ENCODE measurements at places on chromosomes 2 and 18.

- no peak for DNase-seq
Observed at GRCh38 chr18:12911025-12911928, 27.2 kb upstream of the PTPN2 start.

DNA sequence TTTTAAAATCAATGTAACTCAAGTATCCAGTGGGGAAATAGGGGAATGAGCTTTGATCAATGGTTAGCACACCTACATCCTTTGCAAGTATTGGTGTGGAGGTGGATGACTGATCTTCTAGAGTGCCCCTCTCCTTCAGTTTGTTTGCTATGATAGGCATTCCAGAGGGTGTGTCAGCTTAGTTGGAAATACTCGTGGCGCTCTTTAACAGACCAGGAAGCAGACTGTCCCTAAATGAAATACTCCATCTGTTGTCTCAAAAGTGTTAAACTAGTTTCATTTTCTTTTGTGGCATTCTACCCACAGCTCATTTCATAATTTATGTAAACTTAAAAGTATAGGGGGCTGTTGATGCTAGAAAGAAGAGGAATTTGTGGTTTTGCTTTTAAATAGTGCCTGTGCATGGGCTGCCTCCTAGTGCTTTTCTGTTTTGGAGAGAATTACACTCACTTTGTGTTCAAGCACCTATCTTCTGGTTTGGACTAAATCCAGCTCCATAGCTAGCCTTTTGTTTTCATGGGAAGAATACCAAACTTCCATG, 66.2 kb downstream of the STAT1 start:
- peak; percentile 59 for DNase-seq

- DNase-seq: no peak
Observed at GRCh38 chr2:43944915-43945314, 50.9 kb downstream of the LRPPRC start.

GRCh38 chr2:211514049-211514448, 957.6 kb downstream of the CPS1 start:
- no peak for DNase-seq

DNA sequence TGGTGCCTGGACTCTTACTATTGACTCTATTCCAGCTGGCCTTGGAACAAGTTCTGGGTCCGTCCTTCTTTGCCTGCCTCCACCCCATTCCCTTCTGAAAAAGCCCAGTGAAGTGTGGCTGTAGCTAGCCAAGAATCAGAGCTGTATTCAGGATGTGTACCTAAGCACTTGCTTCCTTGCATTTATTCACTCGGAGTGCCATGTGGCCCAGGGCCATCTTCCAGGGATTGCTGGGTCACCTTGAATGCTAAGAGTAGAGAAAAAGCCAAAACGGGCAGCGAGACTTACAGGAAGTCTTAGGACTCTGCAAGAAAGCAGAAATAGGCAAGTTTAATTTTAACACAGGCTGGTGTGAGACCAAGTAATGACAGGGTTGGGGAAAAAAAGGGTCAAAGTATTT, 4.1 kb downstream of the ITGA6 start:
- no peak for DNase-seq

- no peak for DNase-seq
Observed at GRCh38 chr2:3094999-3095958, 282.3 kb downstream of the EIPR1 start.

DNA sequence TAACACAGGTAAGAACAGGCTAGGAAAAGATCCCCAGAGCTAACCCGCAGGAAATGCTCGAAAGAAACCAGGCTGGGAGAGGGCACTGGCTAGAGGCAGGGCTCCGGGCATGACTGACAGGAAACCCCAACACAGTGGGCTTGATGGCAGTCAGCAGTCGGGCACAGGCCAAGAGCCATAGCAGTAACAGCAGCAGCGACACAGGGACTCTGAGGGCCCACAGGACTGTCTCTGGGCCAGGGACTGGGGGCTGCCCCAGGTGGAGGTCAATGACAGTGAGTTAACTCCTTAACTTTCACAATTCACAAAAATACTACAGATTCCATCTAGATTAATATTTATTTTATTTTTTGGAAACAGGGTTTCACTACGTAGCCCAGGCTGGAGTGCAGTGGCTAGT, 37.3 kb upstream of the ASPRV1 start:
- no peak for DNase-seq

DNA sequence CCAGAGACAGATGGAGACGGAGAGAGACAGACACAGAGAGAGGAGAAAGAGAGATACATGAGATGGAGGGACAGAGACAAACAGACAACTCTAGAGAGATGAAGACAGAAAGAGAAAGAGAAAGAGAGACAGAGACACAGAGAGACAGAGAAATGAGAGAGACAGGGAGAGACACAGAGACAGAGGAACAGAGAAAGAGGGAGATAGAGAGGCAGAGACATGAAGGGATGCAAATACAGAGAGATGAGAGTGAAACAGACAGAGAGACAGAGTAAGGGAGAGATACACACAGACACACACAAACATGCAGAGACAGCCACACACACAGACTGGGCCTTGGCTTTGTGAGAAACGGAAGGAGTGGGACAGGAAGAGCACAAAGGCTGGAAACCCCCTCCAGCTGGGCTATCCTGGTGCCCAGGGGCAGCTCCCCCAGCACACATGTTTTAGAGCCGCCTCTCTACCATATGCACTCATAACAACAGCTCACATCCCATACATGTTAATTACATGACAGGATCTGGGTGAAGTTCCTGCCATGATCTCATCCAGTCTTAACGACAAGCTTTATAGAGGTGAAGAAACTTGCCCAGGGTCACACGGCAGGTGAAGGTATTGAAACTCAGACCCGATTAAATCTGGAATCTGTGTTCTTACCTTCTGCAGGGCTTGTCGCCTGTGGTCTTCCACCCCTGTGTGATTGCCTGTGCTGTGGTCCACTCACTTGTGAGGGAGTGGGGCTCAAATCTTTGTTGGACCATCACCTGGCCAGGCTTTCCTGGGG, 32.4 kb downstream of the IL18R1 start:
- no peak for DNase-seq

DNA sequence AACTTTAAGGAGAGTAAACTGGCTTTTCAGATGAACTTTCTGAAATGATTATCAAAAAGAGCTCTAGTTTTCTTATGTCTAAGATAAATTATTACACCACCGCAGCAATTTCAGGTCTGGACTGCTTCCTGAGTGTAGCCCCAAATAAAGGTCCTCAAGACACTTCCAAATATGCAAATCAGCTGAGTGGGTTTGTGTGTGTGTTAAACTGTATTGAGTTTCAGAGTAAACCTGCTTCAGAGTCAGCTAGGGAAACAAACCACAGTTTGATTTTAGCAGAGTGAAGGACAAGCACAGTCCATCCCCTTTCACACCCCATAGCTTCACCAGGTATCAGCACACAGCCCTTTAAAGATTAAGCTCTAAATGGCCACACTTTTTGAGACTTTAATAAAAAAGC, 168.7 kb downstream of the NRXN1 start:
- no peak for DNase-seq

DNA sequence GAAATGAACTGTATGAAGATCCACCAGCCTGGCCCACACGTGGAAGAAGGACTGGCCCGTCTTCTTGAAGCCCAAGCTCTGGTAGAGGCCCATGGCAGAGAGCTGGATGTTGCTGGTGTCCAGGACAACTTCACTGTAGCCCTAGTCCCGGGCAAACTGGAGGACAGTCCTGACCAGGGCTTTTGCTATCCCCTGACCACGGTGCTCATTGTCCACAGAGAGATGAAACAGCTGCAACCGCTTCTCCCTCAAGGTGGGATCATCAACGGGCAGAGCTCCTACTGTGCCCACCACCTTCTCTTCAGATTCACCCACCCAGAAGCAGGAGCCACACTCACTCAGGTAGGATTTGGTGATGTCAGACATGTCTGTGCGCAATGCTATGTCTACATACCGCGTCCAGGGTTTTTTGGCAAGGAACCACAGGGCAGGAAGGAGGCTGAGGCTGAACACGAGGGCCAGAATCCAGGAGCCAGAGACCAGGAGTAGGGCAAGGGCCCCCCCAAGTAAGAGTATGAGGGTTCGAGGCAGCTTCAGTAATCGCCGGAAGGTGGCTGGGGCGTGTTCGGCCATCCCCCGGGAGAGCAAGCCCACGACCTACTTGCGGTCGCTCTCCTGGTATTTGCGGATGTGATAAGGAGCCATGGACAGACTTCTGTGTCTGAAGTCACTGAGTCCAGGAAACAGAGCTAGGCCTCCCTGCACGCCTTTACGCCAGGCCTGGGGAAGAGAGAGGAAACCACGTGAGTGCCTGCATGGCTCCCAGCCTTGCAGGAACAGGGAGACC, 36.3 kb downstream of the TPRKB start:
- no peak for DNase-seq

DNA sequence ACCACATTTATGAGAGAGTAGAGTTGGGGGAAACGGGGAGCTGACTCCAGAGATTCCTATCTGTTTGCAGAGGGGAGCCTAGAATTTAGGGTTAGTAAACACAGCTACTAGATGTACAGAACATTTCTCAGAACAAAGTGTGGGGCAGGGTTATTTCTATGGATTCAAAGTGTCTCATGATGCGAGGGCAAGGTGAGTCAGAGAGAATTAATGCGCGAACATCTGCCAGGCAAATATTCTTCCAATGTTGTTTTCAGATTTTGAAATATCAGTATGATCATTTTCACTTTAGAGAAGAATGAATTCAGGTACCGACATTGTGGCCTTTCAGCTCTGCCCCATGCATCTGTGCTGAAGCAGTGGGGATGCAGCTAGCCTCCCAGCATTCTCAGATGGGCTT, 2.0 kb upstream of the DSEL start:
- DNase-seq: no peak

- DNase-seq: no peak
Observed at GRCh38 chr18:46252759-46253158, 148.6 kb downstream of the HAUS1 start.

- DNase-seq: no peak
Observed at GRCh38 chr18:9613550-9614400, 584 bp downstream of the PPP4R1 start.

DNA sequence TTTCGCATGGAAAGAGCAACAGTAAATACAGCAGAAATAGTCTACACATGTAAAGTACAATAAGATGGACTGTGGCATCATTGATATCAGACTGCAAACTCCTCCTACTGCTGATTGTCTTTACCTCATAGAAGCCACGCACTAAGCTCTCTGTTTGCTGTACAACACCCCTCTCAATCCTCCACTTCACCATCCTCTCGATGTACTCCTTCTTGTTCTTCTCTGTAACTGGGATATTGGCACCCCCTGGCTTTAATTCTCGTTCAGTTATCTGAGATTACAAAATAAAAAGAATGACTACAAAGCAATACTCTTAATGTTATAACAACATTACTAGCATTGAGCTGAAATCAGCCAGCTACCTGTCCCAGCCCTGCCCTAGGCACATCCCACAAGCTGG, 49.3 kb upstream of the STK17B start:
- DNase-seq: no peak

- no peak for DNase-seq
Observed at GRCh38 chr2:1418566-1418965, 5.3 kb downstream of the TPO start.

GRCh38 chr2:120859814-120860578, 124.3 kb downstream of the GLI2 start:
- no peak for DNase-seq

DNA sequence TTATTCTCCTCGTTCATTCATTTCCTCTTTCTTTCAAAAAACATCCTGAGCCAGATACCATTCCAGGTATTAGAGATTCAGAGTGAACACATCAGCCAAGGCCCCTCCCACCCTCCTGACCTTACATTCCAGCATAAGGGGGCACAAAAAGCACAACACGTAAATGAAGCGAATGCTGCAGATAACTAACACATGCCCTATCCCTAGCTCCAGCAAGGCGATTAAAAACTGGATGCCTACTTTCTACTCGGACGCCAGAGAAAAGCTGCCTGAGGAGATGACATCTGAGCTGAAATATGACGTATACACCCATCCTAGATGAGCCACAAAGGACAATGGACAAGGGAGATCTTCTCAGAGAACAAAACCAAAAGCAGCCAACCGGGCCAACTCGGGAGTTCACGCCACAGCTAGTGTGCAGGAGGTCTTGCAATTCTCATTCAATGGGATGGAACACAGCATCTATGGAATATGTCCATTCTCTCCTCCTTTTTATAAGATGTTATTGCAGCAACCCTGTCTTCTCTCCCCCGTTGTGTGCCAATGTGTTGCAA, 33.5 kb downstream of the FEZ2 start:
- no peak for DNase-seq

GRCh38 chr18:58491113-58491696, 137.7 kb downstream of the ALPK2 start:
- no peak for DNase-seq

DNA sequence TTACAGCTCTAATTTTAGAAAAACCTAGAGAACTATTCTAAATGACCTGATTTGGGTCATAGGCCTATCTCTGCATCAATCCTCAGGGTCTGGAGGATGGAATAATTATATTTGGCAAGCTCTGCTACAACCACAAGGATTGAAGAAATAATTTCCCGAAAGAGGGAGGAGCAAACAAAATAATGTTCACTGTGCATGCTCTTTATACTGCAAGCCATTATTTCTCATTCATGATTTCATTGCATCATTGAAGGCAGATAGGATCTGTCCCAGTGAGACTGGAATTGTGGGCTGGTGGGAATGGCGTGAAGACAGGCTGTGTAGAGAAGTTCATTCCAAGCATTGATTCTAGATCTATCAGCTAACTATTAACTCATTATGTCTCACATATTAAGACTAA, 12.7 kb upstream of the MAPRE2 start:
- DNase-seq: no peak

Data from renal cortex interstitium (tissue), 15 donors.